Stomach (tissue), 19 donors: ENCODE measurements at places on chromosomes 2 and 18. TPM values are rescaled to one million over a fixed set of nuclear protein-coding genes. Genes with fewer than 3 reads are reported as not detected.

GRCh38 chr2:20444993-20445910, 1.6 kb upstream of the RHOB start:
- peak overlapping the region; percentile 12 for H3K4me3 ChIP-seq
- H3K27me3 ChIP-seq: no peaks in the 10 kb centered on the region
- H3K4me1 ChIP-seq: peaks cover 14% of the 10 kb centered on the region
- H3K36me3 ChIP-seq: no peaks in the 10 kb centered on the region
- peak overlapping the region; percentile 89 for H3K27ac ChIP-seq

The MSTN gene
- polyA plus RNA-seq: 0.45 TPM

The ABCB11 gene
- not detected for polyA plus RNA-seq

The DLX1 gene
- 0.25 TPM for polyA plus RNA-seq

The LOXL3 gene
- 1.6 TPM for polyA plus RNA-seq

DNA sequence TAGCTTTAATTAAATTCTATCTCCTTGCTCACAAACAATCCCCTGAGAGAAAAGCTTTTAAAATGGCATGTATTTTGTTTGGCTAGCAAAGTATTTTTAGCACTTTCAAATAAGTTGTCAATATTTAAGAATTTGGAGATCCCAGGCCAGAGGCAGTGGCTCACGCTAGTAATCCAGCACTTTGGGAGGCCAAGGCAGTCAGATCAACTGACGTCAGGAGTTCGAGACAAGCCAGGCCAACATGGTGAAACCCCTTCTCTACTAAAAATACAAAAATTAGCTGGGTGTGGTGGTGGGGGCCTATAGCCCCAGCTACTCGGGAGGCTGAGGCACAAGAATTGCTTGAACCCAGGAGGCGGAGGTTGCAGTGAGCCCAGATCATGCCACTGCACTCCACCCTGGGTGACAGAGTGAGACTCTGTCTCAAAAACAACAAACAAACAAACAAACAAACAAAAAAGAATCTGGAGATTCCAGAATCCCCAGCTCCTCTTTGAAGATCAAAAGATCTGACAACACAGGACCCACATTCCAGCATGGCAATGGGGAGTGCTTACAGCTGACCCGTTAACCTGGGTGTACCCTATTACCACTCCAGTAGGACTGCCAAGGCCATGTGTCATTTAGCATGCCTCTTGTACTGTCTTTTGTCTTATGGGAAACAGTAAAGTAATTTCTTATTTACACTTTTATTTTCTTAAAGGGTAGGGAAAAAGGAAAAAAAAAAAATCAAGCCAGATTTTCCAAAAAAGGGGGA, 21.9 kb downstream of the SLC40A1 start:
- no peak overlapping the region for H3K27ac ChIP-seq
- peaks cover under 1% of the 10 kb centered on the region for H3K36me3 ChIP-seq
- H3K4me1 ChIP-seq: peaks cover 14% of the 10 kb centered on the region
- H3K4me3 ChIP-seq: no peak overlapping the region
- DNase-seq: no peak
- no peaks in the 10 kb centered on the region for H3K27me3 ChIP-seq

- DNase-seq: no peak
- H3K27me3 ChIP-seq: no peaks in the 10 kb centered on the region
- no peaks in the 10 kb centered on the region for H3K4me1 ChIP-seq
- H3K27ac ChIP-seq: no peak overlapping the region
These were observed 234.3 kb downstream of the CALCRL start for GRCh38 chr2:187213798-187214197.

The IL37 gene
- polyA plus RNA-seq: not detected

The RAX gene
- polyA plus RNA-seq: not detected

The CYP27C1 gene
- polyA plus RNA-seq: 0.31 TPM

DNA sequence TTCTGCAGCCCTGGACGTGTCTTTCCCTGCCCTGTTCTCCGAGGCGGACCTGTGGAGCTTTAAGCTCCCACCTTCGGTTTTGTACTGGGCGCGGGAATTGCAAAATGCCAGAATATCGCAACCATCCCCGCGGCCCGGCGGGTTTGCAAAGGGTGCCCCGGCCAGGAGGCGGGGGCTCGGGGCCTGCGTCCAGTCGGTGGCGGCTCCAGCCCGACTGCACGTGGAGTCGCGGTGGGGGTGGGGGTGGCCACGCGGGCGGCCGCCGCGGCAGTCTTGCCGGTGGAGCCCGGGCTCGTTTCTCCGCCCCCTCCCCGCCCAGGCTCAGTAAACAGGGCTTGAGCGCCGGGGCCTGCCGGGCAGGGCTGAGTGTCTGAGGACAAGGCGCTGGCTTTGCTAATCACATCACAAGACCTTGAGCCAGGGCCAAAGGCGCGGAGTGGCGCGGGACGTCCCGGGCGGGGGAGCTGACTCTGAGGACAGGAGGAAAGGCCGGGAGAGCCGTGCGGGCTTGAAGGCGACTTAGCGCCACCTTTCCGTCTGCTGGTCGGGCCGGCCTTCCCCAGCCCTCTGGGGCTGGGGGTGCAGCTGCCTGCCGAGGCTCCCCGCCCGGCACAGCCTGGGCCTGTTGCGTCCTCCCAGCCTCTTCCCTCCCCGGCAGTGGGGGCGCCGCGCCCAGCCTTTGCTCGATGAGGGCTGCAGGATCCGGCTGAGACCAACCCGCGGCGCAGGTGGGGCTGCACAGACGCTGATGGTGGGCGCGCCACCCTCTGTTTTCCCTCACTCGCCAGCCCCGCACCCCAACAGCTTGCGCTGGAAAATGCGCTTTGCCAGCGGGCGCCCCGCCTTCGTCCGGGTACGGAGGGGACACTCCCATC, 786 bp upstream of the ZFP36L2 start:
- peaks cover 17% of the 10 kb centered on the region for H3K4me1 ChIP-seq
- peaks cover 46% of the 10 kb centered on the region for H3K36me3 ChIP-seq
- H3K27ac ChIP-seq: peak overlapping the region; percentile 98
- H3K27me3 ChIP-seq: no peaks in the 10 kb centered on the region
- H3K4me3 ChIP-seq: peak overlapping the region; percentile 81

DNA sequence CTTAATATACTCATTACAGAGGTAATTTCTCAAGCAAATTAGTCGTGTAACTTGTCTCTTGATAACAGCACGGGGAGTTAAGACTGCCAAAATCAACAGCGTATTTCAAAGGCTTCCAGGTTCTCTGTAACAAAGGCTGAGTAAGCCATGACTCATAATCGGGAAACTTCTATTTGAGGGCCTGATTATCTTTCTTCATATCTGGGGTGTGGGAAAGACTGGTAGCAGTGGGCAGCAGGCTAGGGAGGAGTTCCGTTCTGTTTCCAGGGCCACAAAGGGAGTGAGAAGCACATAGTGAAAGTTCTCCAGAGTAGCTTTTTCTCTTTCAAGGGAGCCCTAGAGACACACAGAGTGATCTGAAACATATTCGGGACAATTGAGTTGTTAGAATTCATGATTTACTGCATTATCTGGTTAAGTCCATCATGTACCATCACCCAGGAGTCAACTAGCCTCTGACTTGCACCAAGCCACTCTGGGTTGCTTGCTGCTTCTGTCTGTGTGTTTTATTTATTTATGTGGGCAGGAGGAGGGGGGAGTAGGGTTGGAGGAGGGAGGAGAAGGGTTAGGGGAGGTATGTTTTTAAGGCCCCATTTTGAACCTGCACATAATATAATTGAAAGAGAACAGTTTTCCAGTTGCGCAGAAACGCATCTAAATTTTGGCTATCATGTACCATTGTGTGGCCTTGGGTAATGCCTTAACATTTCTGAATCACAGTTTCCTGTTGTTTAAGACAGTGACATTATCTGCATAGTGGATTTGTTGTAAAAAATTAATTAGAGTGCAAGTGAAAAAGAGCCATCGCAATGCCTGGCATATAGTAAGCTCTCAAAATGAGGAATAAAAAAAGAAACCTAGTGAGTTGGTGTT, 80.5 kb upstream of the ITPRID2 start:
- H3K27ac ChIP-seq: peak overlapping the region; percentile 81
- H3K36me3 ChIP-seq: no peaks in the 10 kb centered on the region
- no peak overlapping the region for H3K4me3 ChIP-seq
- no peaks in the 10 kb centered on the region for H3K27me3 ChIP-seq
- H3K4me1 ChIP-seq: peaks cover 9% of the 10 kb centered on the region

DNA sequence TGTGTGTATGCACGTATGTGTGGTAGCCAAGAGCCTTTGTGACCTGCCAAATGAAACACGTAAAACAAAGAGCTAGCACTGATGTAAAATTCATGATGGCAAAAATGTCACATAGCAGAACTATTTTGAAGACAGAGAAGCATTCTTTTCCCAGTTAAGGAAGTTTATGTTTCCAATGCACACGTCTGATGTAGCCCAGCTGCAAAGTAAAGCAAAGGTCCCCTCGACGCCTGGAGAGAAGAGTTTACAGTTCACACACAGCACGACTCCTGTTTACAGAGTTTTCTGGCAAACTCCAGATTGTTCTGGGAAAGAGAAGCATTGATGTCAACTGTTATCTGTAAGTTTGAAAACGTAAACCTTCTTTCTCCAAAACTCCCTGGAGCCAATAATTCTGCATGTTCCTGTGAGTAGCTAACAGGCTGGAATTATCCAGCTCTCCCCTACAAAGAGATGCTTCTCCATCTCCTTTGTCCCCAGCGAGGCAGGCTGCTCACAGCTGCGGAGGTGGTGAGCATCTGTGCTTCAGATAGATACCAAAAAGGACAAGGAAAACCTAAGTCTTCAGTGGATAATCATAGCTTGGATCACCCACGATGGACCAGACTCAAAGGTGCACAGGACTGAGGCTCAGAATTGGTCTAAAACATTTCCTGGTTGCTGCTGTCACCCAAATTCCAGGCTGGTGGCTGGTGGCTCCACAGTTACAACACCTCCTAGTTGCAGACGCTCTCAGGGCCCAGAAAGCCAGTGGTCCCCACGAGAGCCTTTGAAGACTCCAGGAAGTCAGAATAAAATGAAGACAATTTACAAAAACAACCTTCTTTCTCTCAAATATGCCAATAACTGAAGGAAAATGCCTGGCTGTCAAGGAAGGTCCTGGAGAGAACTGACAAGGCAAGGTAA, 87.4 kb downstream of the COL6A3 start:
- peaks cover 54% of the 10 kb centered on the region for H3K4me1 ChIP-seq
- peak overlapping the region; percentile 74 for H3K27ac ChIP-seq
- DNase-seq: peak; percentile 88
- no peaks in the 10 kb centered on the region for H3K36me3 ChIP-seq
- H3K4me3 ChIP-seq: no peak overlapping the region
- no peaks in the 10 kb centered on the region for H3K27me3 ChIP-seq

- H3K4me1 ChIP-seq: peaks cover 21% of the 10 kb centered on the region
- no peak for DNase-seq
- peaks cover 25% of the 10 kb centered on the region for H3K27me3 ChIP-seq
These were observed 5.3 kb downstream of the SATB2 start for GRCh38 chr2:199452260-199452990.

The LTBP1 gene
- 14.3 TPM for polyA plus RNA-seq

DNA sequence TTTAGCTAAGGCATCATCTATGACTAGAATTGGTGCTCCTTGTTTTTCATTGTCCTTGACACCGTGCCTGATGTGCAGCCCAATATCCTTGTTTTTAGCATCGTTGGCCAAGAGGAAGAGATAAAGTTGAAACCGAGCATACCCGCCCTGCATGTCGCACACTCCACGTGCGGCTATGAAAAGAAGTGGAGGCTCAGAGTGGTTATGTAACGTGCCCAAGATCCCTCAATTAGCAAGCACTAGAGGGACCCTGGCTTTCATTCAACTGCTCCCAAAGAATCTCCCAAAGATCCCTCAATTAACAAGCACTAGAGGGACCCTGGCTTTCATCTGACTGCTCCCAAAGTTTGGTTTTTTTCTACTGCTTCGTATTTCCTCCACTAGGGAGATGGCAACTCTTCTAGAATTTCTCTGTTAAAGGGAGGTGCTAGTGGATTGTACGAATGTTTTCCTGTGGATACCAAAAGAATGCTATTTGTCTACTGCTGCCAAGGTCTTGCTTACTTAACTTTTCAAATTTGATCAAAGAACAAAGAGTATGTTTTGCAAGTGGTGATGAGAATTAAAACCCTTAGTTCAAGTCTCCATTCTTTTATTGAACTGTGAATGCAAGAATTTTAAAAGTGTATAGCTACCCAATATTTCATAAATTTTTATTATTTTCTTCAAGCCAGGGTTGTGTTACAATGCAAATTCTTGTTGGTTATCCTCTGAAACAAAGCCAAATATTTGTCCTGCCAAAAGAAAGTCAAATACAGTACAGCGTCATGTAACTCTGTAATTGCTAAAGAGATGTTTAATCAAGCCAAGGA, 92.1 kb downstream of the AOX1 start:
- H3K4me1 ChIP-seq: peaks cover 14% of the 10 kb centered on the region
- H3K27me3 ChIP-seq: no peaks in the 10 kb centered on the region
- no peak overlapping the region for H3K27ac ChIP-seq
- no peak overlapping the region for H3K4me3 ChIP-seq
- DNase-seq: no peak
